Stimulated activated CD4-positive, alpha-beta T cell treated with anti-CD3 and anti-CD28 coated beads, Interleukin-1b, Interleukin-23, amount 100 ng/mL, for 48 hours (primary cell): ENCODE measurements at places on chromosomes 2 and 18.

DNA sequence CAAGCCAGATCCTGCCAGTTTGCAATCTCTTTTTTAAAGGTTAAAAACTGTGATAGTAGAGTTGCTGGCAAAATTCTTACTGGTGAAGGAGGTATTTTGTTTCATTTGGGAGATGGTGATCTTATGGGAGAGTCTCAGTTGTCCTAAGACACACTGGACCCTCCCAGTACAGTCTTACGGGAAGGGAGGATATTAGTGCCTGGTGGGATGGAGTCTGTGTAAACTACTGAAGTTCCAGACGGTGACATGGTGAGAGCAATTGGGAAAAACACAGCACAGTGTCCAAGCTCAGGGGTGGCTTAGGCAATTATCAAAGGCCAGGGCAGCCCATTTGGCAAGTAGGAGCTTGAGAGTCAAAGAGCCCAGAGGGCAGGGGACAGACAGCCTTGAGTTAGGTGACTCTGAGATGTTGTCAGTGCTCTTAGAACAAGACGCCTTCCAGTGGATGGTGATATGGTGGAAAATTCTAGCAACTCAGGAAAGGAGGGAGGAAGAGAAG, 143.7 kb upstream of the CCDC68 start:
- no peak for DNase-seq

GRCh38 chr2:26347286-26347865, 787 bp upstream of the ADGRF3 start:
- no peak for DNase-seq

DNA sequence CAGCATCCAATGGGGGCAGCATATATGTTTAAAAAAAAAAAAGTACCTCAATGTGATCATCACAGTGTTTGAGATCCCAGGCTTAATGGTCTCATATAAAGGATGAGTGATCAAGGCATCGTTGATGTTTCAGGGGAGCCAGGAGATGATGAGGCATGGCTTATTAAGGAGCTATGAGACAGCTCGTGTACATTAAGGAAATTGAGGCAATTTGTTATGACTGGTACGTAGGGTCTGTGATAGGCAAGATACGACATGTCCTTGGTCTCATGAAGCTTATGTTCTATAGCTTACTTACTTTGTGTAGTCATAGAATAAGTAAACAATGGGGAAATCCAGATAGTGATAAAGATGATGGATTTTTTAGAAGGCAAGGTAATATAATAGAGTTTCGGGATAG, 49.1 kb upstream of the FAM171B start:
- no peak for DNase-seq

- DNase-seq, result no peak
Observed at GRCh38 chr2:112627060-112628040, 18.4 kb upstream of the SLC20A1 start.

- DNase-seq, result no peak
Observed at GRCh38 chr18:4007846-4008245, 447.3 kb downstream of the DLGAP1 start.

GRCh38 chr2:234957834-234958135, 6.0 kb downstream of the SH3BP4 start:
- no peak for DNase-seq

GRCh38 chr2:127177617-127178263, 42.4 kb downstream of the CYP27C1 start:
- DNase-seq, result no peak

- peak; percentile 35 for DNase-seq
Observed at GRCh38 chr2:161237392-161238264, 70.6 kb upstream of the PSMD14 start.

GRCh38 chr18:24934258-24934932, 417.6 kb downstream of the ZNF521 start:
- DNase-seq, result no peak

GRCh38 chr2:634041-634440, 43.2 kb downstream of the TMEM18 start:
- DNase-seq, result no peak

- DNase-seq, result no peak
Observed at GRCh38 chr2:129203331-129203730, 776.1 kb upstream of the RAB6C start.

DNA sequence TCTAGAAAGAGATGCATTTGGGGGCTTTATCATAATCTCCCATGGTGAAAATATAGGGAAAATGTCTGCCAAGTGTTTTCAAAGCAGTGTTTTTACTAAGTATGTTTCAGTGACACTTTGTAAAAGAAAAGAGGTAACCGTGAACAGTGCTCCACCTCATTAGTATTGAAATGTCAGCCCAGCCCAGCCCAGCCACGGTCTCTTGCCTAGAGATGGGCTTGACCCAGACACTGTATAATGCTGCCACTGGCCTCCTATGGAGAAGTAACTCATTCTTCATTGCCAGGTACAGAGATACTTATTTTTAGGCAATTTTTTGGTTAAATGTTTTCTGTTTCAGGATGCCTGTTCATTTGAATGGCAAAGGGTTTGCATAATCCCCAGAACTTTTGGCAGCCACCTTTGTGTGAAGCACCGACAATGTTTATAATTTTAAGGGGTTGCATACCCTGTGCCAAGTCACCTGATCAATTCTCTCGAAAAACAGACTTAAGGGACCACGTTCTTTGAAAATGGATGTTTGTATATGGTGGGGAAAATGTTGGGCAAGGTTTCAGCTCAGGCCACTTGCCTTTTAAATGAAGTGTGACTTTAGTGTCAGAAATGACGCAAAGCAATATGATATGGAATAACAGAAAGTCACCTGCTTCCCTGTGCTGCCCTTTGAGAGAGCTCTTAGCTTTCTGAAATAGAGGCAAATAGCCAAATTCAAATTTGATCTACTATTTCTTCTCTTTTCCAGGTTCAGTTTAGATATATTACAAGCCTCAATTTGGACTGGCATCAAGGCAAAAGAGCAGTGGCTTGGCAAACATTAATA, 314.5 kb upstream of the RGPD4 start:
- no peak for DNase-seq

GRCh38 chr2:190505696-190506095, 28.8 kb downstream of the NEMP2 start:
- DNase-seq, result no peak

GRCh38 chr2:148614014-148614321, 30.6 kb upstream of the EPC2 start:
- no peak for DNase-seq

- no peak for DNase-seq
Observed at GRCh38 chr2:174343623-174344455, 9.1 kb downstream of the SP9 start.

- DNase-seq, result no peak
Observed at GRCh38 chr2:237022533-237022932, 63.2 kb upstream of the COPS8 start.

DNA sequence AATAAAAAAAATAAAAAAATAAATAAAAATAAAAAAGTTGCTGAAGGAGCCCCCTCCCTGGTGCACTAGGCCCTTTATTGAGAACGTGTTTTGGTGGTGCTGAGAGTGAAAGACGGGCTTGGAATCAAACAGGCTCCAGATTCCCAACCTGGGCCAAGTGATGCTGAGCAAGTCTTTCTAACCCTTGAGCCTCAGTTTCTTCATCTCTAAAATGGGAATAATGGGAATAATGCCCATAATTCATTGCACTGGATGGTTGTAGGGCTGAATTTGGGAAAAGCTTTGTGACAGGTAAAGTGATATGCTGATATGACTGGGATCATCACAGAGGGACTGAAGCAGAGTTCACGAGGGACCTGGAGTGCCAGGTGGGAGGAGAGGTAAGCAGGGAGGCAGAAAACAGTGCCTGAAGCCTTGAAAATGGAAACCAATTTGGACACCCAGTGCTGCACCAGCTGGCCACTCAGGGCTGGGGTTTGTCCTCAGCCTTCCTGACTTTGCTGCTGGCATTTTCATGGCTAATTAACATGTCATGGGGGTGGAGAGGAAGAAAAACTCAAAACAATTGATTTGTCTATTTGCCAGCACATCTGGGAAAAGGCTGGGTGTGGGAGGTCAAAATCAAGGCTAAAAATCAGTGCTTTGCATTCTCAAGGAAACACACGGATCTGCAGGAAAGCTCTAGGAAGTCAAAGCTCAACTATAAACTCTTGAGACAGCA, 241.3 kb downstream of the LOXHD1 start:
- no peak for DNase-seq

GRCh38 chr2:130834091-130834930, 2.4 kb upstream of the ARHGEF4 start:
- DNase-seq, result no peak

- no peak for DNase-seq
Observed at GRCh38 chr2:44360749-44361329, 455 bp downstream of the PREPL start.

DNA sequence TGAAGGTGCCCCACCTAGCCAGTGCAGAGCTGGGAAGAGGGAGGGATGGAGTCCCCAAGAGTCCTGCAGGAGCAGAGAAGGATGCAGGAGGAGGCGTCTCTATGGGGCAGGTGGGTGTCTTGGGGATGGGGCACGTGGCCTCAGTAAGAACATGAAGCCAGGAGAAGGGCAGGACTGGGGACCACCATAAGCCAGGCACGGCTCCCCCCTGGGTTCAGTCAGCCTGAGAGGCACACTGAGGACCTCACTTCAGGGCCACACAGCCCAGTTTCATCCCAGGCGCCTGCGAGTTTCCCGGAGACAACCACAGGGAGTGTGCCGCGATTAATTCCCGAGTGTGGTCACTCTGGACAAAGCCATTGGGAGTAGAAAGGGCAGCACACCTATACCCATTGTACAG, 120.3 kb downstream of the GYPC start:
- no peak for DNase-seq

GRCh38 chr2:6281524-6281923, 584.2 kb downstream of the CMPK2 start:
- no peak for DNase-seq

DNA sequence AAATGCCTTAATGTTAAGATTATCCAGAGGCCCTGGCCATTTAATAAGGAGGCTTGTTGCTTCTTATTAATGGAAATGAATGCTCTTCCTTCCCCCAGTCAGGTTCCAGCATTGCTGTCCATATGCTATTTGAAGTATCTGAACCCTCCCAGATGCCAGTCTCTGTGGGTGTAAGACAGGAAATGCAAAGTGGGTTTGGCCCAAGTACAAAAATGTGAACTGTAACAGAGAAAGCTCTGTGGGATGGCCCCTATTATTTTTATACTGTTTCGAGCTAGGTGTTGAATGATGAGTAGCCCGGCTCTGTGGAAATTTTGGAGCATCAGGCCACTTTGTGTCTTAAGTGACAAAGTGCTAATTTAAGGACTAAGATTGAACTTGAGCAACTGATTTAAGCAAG, 141.0 kb downstream of the UXS1 start:
- DNase-seq, result no peak

- no peak for DNase-seq
Observed at GRCh38 chr2:4077017-4077416, 373.6 kb downstream of the DCDC2C start.

- no peak for DNase-seq
Observed at GRCh38 chr2:144894612-144895599, 375.0 kb upstream of the ZEB2 start.

GRCh38 chr2:70393881-70394280, 92.0 kb upstream of the FAM136A start:
- no peak for DNase-seq

GRCh38 chr18:74419761-74420160, 37.3 kb downstream of the DIPK1C start:
- no peak for DNase-seq

- no peak for DNase-seq
Observed at GRCh38 chr2:129459881-129460280, 519.6 kb upstream of the RAB6C start.

- no peak for DNase-seq
Observed at GRCh38 chr2:11421863-11422490, 44.0 kb downstream of the E2F6 start.

- DNase-seq, result no peak
Observed at GRCh38 chr2:176552501-176553135, 283.4 kb downstream of the MTX2 start.

DNA sequence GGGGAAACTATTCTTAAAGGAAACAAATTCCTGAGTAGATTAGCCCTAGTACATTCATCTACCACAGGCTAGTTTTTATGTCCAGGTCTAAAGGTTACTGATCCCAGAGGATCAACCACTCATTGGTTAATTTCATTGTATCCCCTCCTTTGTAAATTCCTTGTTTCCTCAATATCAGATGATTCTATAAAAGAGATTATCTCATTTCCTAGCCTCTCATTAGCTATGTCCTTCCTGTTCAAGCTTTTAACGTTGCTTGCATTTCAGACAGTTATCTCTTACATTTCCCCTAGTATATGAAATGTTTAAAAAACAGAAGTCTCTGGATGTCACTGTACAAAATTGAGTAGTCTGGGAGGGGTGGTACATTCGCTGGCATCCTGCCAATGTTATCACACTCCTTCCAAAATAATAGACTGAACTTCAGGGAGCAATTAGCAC, 24.2 kb upstream of the ARMC9 start:
- DNase-seq, result no peak

DNA sequence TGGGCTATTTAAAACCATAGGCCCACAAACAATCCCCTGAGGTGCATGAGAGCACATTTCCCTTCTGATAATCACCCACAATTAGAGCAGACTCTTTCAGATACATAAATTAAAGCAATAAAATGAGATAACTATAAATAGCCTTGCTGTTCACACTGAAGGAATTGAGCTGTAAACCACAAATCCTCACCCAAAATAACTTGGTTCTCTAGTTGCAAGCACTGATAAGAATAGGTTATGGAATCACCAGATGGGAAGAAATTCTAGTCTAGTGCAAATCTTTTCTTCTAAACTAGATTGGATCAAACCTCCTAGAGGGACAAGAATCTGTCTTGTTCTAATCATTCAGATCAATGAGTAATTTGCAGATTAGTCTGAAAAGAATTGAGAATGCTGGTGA, 64.6 kb downstream of the NAB1 start:
- no peak for DNase-seq

GRCh38 chr18:59990121-59990823, 90.5 kb downstream of the PMAIP1 start:
- DNase-seq, result no peak

GRCh38 chr2:100038011-100038410, 104.4 kb downstream of the AFF3 start:
- DNase-seq, result no peak

DNA sequence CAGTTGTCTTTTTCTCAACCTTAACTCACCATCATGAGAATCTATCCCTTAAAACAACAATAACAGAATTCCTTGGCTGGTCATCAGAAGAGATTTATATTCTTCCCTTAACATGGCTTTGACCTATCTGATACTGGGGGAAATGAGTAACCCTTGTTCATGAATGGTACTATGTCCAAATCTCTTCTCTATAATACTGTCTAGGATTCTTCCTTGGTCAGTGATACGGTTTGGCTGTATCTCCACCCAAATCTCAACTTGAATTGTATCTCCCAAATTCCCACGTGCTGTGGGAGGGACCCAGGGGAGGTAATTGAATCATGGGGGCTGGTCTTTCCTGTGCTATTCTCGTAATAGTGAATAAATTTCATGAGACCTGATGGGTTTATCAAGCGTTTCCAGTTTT, 282.0 kb upstream of the SIX2 start:
- no peak for DNase-seq

DNA sequence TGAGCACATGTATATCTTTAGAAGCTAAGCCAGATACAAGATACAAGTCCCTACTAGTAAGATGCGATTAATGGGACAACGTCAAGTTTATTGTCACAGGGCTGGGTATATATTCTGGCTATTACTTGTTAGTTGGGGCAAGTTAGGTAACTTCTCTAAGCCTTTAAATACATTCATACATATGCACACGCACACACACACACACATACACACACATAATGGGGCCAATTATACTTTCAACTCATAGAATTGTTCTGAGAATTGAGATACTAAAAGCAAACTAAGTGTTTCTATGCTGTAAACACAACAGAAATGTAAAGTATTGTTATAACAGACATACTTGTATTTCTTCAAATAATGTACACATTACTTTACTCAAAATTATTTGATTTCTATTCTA, 116.1 kb downstream of the BCL2 start:
- no peak for DNase-seq
